CD4-positive, alpha-beta T cell treated with Interleukin-4 for 1 hour (primary cell): ENCODE measurements at places on chromosomes 12 and 14.

DNA sequence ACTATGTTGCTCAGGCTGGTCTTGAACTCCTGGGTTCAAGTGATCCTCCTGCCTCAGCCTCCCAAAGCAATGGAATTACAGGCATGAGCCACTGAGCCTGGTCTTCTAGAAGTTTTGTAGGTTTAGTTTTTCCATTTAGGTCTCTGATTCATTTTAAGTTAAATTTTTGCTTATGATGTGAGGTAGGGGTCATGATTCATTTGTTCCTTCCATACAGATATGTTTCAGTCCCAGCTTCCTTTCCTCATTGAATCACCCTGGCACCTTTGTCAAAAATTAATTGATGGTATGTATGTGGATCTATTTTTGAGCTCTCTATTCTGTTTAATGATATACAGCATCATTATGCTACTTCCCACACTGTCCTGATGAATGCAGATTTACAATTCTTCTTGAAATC lies 25.6 kb upstream of the CABP1 start:
- DNase-seq: no peak

DNA sequence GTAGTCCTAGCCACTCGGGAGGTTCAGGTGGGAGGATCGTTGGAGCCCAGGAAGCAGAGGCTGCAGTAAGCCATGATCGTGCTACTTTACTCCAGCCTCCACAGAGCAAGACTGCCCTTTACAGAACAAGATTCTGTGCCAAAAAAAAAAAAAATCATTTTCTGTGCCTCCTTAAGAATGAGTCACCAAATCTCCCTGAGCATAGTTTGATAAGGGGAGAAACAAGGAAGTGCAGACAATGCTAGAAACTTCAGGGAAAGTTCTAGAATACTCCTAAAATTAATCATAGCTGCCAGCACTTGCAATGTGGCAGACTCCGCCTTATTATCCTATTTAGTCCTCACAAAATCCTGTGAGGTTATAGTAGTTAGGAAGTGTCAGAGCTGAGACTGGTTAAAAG lies 74.5 kb downstream of the KCNK10 start:
- DNase-seq: no peak

DNA sequence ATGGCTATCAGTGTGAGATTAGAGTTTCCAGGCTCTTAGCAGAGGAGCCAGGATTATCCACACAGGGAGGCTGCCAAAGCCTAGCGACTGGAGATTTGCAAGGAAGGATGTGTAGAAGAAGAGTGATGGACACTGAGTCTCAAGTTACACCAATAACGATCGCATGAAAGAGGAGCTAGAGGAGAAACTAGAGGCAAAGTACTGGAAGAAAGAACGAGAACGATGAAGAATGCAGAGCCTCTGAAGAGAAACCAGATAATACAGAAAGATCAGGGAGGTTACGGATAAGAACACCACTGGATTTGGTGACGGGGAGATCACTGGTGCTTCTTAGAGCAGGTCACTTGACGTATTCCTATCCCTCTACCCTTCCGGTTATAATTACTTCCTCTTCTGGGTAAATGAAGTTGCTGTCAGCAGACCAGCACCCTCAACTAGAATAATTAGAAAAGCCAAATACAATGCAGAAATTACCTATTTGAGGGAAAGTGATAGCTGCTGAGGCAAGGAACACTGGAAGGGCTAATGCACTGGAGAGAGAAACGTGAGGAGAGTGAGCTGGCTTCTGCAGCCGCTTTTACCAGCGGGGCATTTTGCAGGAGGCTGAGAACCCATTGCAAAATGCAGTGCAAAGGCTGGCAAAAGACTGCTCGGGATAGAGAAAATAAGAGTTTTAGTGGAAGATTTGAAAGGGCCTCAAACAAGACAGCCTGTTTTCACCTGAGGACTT lies 93.1 kb upstream of the HIF1A start:
- no peak for DNase-seq

DNA sequence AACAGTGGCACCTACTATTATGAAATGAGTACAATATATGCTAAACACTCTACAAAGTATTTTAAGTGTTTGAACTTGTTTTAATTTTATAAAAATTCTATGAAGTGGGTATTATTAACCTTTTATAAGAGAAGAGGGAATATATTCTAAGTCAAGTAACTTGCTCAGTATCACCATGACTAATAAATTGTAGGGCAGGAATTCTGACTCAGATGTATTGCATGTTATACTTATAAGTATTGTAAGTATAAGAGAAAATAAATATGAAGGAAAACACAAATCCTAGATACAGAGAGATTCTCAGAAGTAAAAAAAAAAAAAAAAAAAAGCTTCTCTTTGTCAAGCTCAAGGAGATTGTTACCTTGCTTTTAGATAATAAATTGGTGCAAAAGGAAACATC lies 893.2 kb downstream of the SLC16A7 start:
- no peak for DNase-seq

DNA sequence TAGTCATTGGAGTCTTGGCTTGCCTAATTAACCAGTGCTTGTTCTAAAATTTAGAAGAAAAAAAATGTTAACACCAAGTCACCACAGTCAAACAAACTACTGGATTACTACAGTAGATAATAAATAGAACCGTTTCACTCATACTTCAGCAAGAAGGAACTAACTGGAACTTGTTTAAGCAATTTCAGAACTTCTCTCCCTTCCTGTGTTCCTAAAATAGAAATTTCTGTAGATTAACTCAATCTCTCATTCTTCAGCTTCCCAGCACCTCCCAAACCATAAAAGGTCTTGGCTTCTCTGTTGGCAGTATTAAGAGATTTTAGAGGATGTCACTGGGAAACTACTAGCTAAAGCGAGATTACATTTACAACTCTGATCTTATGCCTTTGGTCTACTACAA lies 18.6 kb downstream of the GNS start:
- DNase-seq: no peak
